Calu3 (cell line): ENCODE measurements at places on chromosomes 6 and 20.

DNA sequence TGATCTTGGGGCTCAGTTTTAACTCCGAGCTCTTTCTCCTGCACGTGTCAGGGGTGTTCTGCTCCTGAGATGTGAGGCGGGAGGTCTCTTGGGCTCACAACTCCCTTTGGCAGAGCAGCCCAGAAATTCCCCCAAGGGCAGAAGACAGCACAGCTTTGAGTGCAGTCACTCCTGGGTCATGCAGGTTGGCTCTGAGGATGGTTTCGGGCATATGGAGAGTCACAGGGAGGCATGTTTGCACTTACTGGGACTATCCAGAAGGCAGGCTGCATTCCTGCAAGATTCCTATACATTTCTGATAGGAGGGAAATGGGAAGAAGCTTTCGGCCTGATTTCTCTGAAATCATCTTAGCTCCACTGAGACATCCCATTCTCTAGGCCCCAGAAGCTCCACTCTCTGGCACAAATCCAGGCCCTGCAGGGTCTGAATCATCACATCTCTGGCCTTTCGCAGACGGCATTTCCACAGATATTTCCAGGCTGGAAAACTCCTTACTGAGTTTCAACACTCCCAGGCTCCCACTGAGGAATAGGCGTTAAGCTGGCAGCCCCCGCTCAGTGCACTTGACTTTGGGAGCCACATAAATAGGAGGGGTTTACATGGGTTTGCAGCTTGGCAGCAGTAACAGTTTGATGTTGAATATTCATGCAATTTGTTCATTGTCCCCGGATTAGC, 39.7 kb downstream of the AGPAT4 start:
- DNase-seq, result no peak

- no peak for DNase-seq
These were observed 383.9 kb upstream of the MMS22L start for GRCh38 chr6:97666889-97667288.

DNA sequence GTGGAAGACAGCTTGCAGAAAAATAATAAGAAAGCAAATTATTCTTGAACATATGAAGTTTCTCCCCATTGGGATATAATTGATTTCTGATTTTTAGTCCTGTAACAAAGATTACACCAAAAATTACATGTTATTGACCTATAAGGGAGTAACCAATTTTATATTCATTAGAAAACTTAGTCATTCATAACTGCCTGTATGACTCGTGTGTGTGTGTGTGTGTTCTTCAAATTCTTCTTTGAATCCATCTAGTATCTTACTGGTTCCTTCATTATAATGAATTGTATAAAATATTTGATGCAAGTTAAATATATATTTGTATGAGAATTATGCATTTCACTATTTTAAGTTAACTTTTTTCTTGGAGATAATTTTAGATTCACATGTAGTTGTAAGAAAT, 310.4 kb downstream of the HAO1 start:
- DNase-seq, result no peak

GRCh38 chr6:74277777-74278186, 581.8 kb downstream of the CD109 start:
- peak; percentile 44 for DNase-seq

GRCh38 chr6:112005013-112005371, 48.9 kb upstream of the CCN6 start:
- DNase-seq, result no peak

GRCh38 chr6:166036316-166037095, 131.1 kb downstream of the TBXT start:
- DNase-seq, result no peak

GRCh38 chr20:38114353-38114791, 50.7 kb downstream of the TGM2 start:
- no peak for DNase-seq

- DNase-seq, result no peak
These were observed 27.8 kb upstream of the MYCT1 start for GRCh38 chr6:152669895-152670294.
